ENCODE measurements at places on chromosomes 3 and 15.

GRCh38 chr3:11407644-11408043, 135.4 kb downstream of the ATG7 start:
- DNase-seq, result no peak

- no peak for DNase-seq
Measured at GRCh38 chr3:15585111-15585845, 16.1 kb downstream of the HACL1 start.

DNA sequence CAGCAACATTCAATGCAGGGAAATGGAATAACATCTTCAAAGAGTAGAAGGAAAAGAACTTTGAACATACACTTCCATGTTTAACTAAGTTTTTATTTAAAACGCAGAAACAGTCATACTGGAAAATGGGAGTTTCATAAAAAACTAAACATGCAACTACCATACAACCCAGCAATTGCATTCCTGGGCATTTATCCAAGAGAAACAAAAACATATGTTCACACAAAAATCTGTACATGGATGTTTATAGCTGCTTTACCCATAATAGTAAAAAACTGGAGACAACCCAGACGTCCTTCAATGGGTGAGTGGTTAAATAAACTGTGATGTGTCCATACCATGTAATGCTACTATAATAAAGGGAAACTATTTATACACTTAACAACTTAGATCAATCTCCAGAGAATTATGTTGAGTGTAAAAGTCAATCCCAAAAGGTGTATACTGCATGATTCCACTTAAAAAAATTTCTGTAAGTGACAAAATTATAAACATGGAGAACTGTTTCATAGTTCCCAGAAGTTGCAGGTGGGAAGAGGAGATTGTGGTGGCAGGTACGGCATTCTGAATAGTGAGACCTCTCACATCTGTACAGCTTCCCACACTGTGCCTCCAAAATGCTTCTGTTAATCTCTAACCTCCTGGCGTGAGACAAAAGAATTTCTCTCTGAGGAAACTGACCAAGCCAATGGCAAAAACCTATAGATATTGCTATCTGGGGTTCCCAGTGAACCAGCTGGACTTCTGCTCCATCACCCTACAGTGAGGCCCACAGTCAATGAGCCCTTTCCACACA, 23.1 kb downstream of the ISG20 start:
- no peak for DNase-seq

- no peak for DNase-seq
Measured at GRCh38 chr15:33729653-33730052, 238.6 kb upstream of the CHRM5 start.

DNA sequence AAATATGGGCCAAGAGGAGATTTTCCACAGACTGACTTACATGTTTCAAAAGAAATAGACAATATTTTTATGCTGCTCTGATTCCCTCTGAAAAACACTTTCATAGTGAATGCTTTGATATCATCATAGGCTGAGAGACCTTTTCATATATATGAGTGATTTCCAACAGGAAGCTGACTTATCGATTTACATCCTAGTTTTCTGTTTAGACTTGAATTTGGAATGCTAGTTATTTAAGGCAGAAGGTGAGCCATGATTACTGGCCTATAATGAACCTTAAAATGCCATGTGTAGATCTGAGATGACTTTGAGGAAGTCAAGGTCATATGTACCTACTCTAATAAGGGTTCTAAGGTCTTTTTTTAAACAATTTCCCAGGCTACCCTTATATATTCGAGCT, 1126.1 kb downstream of the ROBO1 start:
- no peak for DNase-seq

DNA sequence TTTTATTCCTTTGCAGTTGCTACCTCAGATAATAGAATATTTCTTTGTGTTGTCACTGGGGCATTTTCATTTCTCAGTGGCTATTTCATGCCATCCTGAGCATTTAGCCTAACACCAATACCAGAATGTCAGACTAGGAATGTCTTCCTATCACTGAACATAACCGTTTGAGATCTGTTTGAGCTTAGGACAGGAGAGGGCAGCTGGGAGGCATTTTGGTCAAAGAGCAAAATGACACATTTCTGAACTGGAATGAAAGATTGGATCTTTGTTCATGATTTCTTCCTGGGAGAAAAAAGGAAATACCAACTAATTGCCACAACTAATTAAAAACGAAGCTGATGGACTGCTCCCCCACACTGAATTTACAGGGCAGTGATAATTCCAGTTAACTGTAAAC, 921.3 kb upstream of the NR2F2 start:
- DNase-seq, result no peak

- no peak for DNase-seq
Measured at GRCh38 chr3:143963946-143964345, 7.7 kb upstream of the DIPK2A start.

DNA sequence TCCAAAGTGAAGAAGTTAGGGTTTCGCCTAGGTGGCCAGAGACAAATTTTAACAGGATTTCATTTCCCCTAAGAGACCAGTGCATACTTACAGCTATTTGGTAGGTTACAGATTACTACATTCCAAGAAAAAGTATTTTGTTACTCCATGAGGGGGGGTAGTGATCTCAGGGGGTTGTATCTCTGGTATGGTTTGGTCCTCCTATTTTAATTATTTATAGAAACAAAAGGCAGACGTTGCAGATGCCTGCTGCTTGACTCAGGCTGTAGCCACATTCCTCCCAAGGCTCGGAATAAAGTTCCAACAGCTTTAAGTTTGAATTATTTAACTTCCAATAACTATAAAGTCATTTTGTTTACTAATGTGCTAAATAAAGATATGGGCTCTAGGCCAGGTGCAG, 1.3 kb upstream of the TRIM59 start:
- DNase-seq, result no peak

- DNase-seq, result no peak
Measured at GRCh38 chr3:46759239-46760167, 41.8 kb upstream of the PRSS50 start.

GRCh38 chr15:49436751-49437150, 13.7 kb downstream of the FGF7 start:
- DNase-seq, result no peak

DNA sequence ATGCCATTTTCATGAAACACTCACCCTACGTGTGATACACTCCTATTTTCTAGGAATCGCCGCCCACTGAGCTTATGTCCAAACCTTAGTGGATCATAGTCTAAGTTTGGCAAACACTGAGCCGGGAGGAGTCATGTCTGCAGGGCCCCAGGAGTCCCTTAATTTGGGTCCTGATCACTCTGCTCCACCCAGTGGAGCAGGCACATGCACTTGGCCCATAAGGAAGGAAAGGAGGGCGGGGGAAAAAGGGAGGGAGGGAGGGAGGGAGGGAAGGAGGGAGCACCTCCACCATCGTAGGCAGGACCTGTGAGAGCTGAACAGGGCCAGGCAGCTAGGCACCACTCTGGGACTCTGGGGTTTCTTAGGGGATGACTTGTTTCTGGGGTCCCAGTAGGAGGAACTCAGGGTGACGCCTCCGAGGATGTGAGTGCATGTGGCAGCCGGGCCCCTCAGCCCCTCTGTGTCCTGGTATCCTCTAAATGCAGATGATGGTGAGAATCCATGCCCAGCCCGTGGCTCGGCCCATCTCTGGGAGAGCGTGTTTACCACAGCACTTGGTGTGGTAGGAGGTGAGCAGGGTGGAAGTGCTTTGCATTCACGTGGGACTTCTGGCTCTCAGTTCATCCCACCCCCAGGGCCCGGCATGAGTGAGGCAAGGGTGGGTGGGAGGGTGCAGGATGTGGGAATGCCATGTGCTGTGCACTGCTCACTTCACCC, 109.4 kb downstream of the KLF13 start:
- DNase-seq, result no peak

DNA sequence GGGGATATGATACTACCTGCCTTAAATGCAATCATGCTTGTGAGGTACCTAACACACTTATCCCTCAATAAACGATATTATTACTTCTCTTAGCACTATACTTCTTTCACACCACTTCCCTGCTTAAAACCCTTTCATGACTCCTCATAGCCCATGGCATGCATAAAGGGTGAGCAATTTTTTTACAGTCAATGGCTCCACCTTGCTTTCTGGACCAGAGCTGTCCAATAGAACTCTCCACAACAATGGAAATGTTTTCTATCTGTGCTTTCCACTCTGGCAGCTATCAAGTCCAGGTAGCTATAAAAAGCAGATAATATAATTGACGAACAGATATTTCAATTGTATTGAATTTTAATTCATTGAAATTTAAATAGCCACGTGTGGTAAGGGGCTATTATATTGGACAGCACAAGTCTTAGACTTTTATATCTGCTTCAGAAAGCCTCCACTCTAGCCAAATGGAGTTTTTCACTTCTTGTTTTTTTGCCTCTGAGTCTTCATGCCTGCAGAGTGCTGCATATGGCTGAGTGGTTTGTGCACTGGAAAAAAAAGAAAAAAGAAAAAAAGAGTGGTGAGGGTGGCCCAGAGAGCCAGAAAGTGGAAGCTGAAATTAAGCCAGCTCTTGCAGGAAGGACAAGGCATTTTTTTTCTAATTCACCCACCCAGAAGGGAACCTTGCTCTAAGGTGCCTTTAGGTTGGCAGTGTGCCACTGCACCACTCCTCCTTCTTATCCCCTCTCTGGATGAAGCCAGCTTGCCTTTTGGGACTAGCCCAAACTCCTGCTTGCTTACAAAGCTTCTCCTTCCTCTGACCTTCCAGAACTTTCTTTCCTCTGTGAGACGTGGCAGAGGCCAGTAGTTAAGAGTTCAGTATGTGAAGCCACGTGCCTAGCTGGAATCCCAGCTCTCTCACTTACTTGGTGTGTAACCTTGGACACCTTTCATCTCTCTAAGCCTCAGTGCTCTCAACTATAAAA, 239.0 kb upstream of the LRTM1 start:
- DNase-seq, result no peak

DNA sequence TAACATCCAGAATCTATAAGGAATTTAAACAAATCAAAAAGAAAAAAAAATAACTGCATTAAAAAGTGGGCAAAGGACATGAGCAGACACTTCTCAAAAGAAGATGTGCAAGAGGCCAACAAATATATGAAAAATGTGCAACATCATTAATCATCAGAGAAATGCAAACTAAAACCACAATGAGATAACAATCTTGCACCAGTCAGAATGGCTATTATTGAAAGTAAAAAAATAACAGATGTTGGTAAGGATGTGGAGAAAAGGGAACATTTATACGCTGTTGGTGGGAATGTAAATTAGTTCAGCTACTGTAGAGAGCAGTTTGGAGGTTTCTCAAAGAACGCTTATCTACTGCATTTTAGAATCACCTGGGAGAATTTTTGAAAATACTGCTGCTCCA, 186.1 kb downstream of the OTOL1 start:
- DNase-seq, result no peak

GRCh38 chr3:126974756-126975155, 8.2 kb upstream of the PLXNA1 start:
- no peak for DNase-seq

DNA sequence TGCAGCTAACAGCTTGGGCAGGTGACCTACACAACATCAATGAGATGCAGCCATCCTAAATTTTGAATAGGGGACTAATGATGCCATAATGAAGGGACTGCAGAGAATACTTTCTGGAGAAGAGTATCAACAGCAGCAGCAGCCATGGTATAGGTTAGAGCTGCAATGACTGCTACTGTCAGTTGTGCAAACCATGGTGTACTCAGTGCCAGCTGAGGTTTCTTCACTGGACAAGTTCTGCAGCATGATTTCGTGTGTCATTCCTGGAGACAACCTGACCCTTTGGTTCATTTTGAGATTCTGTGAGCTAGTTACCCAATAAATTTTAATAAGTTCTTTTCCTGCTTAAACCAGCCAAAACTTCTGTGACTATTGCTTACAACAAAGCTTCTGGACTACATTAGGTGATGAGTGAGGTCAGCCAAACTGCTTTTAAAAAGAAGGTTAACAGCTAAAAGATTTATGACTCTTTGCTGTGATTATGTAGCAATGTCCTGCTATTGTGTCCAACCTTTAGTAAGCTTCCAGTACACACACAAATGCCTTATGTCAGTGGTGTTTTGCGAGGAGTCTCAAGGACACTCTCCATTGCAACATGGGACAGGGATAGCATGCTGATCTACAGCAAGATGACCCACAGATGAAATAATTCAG, 4.8 kb upstream of the DAZL start:
- no peak for DNase-seq

DNA sequence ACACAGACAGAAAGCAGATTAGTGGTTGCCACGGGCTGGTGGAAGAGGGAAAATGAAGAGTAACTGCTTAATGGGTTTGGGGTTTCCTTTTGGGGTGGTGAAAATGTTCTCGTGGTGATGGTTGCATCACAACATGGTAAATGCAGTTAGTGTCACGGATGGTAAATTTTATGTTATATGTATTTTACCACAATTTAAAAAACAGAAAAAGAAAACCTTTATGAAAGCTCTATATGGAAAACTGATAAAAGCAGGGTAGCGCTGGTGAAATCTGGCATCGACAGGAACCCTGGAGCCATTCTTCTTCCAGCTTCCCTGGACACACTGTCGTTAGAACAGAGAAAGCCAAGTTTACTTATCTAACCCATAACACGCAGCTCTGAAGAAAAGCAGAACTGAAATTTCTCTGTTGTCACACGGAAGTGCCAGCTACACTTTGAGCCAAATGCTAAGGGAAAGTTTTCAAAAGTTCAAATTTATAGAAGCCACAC, 287.7 kb upstream of the NR2F2 start:
- no peak for DNase-seq

DNA sequence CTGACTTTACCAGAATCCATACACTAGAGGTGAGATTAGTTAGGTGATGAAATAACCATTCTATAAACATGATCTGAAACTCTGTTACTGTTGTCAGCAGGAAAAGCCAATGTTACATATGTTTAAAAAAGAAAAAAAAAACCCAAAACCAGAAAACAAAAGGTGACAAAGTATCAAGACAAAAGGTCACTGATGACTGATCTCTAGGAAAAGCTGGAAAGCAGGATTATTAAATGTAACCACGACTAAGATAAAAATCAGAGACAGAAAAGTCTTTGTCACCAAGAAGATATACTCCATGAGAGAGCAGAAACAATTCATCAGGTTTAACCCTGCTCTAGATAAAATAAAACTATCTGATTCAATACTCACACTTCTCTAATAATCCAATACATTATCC, 5.4 kb upstream of the SETD5 start:
- no peak for DNase-seq

GRCh38 chr15:65371976-65372786, 5.6 kb downstream of the IGDCC3 start:
- DNase-seq, result no peak

DNA sequence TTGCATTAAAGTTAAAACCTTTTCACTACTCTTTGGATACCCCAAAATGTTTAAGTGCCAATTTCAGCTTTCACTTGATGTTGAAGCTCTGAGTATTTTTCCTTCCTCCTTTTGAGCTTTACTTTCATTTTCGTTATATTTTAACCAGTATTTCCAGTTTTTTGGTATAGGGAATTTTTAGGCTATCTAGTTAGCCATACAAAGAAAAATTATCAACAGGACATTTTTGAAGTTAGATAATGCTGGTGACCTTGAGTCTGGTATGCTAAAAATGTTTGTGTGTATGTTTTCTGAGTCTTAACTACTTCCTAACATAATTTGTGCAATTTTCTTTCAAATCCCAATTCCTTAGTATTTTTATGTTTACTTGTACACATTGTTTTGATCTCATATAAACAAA, 284.8 kb downstream of the OTOL1 start:
- DNase-seq, result no peak

GRCh38 chr3:141292356-141293058, 60.9 kb downstream of the PXYLP1 start:
- DNase-seq, result no peak
